ENCODE measurements at places on chromosomes 3 and 15. TPM values are rescaled to one million over a fixed set of nuclear protein-coding genes. Genes with fewer than 3 reads are reported as not detected.
A peak's percentile ranks its signal among the peaks of the same experiment; 100 is the strongest.

GRCh38 chr15:101541501-101542292, 52.2 kb upstream of the PCSK6 start:
- no peak overlapping the region for H3K4me3 ChIP-seq
- no peaks in the 10 kb centered on the region for H3K36me3 ChIP-seq
- H3K27me3 ChIP-seq, result no peaks in the 10 kb centered on the region
- H3K4me1 ChIP-seq, result no peaks in the 10 kb centered on the region
- DNase-seq, result peak; percentile 47
- H3K27ac ChIP-seq, result no peak overlapping the region

GRCh38 chr3:16993227-16993626, 108.5 kb downstream of the PLCL2 start:
- no peaks in the 10 kb centered on the region for H3K36me3 ChIP-seq
- no peak overlapping the region for H3K27ac ChIP-seq
- H3K4me1 ChIP-seq, result no peaks in the 10 kb centered on the region
- DNase-seq, result no peak
- no peak overlapping the region for H3K4me3 ChIP-seq

Gene ADAM10
- 64.6 TPM for total RNA-seq

GRCh38 chr15:70072479-70072878, 25.2 kb downstream of the TLE3 start:
- no peaks in the 10 kb centered on the region for H3K27me3 ChIP-seq
- H3K4me3 ChIP-seq, result no peak overlapping the region
- no peak overlapping the region for H3K27ac ChIP-seq
- H3K36me3 ChIP-seq, result peaks cover 41% of the 10 kb centered on the region
- no peak for DNase-seq

DNA sequence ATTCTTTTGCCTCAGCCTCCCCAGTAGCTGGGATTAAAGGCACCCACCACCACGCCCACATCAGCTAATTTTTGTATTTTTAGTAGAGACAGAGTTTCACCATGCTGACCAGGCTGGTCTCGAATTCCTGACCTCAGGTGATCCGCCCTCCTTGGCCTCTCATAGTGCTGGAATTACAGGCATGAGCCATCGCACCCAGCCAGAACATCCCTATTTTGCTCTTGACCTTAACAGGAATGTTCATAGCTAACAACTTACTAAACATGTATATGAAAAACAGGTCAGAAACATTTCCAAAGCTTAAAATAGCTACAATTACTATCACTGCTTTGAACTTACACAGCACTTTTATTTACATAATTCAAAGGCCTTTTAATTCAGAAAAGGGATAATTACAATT, 33.7 kb downstream of the UQCC5 start:
- H3K27me3 ChIP-seq, result no peaks in the 10 kb centered on the region
- H3K36me3 ChIP-seq, result no peaks in the 10 kb centered on the region
- peaks cover 10% of the 10 kb centered on the region for H3K4me1 ChIP-seq
- no peak overlapping the region for H3K4me3 ChIP-seq
- H3K27ac ChIP-seq, result peak overlapping the region; percentile 42

- no peaks in the 10 kb centered on the region for H3K4me1 ChIP-seq
- H3K27ac ChIP-seq, result no peak overlapping the region
- no peaks in the 10 kb centered on the region for H3K36me3 ChIP-seq
- H3K4me3 ChIP-seq, result no peak overlapping the region
- no peak for DNase-seq
Observed at GRCh38 chr15:88688394-88688933, 49.6 kb downstream of the ISG20 start.

GRCh38 chr3:156456771-156457224, 98.1 kb downstream of the SSR3 start:
- H3K4me3 ChIP-seq, result no peak overlapping the region
- H3K27ac ChIP-seq, result peak overlapping the region; percentile 31
- H3K36me3 ChIP-seq, result no peaks in the 10 kb centered on the region
- H3K27me3 ChIP-seq, result no peaks in the 10 kb centered on the region
- peaks cover 30% of the 10 kb centered on the region for H3K4me1 ChIP-seq

Gene GOLGA8M
- 0.71 TPM for total RNA-seq

Gene DMXL2
- 64.5 TPM for total RNA-seq

DNA sequence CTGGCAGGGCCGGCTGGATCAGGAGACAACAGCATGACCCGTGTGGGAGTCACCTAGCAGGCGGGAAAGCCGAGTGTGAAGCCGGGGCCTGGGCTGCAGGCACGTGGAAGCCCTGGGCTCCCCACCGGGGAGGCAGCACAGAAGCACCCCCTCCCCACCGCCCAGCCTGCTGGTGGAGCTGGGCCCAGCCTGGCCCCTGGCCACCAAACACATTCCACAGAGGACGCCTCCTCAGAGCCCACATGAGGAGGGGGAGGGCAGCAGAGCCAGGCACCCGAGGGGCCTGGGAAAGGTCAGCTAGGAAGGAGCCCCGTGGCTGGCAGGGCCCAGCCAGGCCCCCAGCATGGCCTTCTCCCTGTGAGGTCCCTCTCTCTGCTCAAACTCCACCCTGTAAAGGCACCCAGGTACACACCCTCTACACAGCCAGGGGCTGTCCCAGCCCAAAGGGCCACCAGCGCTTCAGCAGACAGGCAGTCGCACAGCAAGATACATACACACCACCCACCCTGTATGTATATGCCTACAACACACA, 4.5 kb downstream of the PLXNB1 start:
- peak overlapping the region; percentile 92 for H3K27ac ChIP-seq
- peaks cover 72% of the 10 kb centered on the region for H3K4me1 ChIP-seq
- H3K36me3 ChIP-seq, result peaks cover 21% of the 10 kb centered on the region
- DNase-seq, result peak; percentile 77
- H3K27me3 ChIP-seq, result no peaks in the 10 kb centered on the region

DNA sequence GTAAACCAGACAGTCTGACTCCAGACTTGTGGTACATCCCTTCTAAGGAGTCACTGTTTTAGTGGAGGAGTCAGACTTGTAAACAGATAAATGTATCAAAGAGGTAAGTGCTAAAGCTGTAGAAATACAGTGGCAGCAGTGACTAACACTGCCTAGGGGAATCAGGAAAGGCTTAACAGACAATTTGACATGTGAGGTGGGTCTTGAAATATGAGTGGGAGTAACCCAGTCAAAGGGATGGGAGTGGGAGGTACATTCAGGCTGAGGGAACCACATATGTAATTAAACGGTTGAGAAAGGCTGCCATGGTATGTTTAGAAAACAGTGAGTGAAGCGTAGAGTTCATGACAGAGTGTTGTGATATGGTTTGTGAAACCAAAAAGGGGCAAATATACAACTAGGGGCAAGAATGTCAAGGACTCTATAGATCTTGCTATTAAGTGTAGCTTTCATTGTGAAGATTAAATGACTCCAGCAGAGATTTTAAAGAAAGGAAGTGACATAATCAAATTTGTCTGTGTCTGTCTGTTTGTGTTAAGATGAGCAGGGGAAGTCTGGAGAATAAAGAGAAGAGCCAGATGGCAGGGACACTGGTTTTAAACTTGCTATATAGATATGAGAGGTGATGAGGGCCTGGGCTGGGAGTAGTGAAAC, 11.2 kb upstream of the ALCAM start:
- H3K4me3 ChIP-seq, result no peak overlapping the region
- peaks cover 10% of the 10 kb centered on the region for H3K27me3 ChIP-seq
- H3K27ac ChIP-seq, result no peak overlapping the region
- no peaks in the 10 kb centered on the region for H3K4me1 ChIP-seq

DNA sequence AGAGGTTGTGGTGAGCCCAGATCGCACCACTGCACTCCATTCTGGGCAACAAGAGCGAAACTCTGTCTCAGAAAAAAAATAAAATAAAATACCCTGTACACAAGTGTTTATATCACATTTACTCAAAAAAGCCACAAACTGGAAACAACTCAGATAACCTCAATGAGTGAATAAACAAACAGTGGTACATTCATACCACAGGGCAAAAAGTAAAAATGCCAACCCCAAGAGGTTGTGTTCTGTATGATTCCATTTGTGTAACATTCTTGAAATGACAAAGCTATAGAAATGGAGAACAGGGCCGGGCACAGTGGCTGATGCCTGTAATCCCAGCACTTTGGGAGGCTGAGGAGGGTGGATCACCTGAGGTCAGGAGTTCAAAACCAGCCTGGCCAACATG, 12.9 kb downstream of the EDC3 start:
- H3K27me3 ChIP-seq, result no peaks in the 10 kb centered on the region
- H3K27ac ChIP-seq, result no peak overlapping the region
- H3K4me1 ChIP-seq, result no peaks in the 10 kb centered on the region
- no peak for DNase-seq
- no peak overlapping the region for H3K4me3 ChIP-seq
- no peaks in the 10 kb centered on the region for H3K36me3 ChIP-seq

DNA sequence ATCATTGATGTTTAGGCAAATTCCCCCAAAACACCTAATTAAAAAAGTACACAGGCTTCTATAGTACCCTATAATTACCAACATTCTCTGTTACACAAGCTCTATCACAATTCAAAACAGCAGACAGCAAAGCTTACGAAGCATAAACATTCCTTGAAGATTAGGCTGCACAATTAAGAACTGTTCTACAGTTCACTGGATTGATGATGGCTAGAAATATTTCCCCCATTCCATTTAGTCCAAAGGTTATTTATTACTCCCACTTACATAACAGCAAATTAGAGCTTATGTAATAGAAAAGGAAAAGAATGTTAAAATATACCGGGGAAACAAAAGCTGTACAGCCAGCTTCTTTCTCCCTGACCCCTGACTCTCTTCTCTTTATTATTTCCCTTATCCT, 49.3 kb downstream of the UACA start:
- H3K27me3 ChIP-seq, result no peaks in the 10 kb centered on the region
- H3K4me1 ChIP-seq, result no peaks in the 10 kb centered on the region
- H3K36me3 ChIP-seq, result no peaks in the 10 kb centered on the region
- peak overlapping the region; percentile 61 for H3K27ac ChIP-seq
- no peak for DNase-seq

Gene TOPAZ1
- total RNA-seq, result not detected

DNA sequence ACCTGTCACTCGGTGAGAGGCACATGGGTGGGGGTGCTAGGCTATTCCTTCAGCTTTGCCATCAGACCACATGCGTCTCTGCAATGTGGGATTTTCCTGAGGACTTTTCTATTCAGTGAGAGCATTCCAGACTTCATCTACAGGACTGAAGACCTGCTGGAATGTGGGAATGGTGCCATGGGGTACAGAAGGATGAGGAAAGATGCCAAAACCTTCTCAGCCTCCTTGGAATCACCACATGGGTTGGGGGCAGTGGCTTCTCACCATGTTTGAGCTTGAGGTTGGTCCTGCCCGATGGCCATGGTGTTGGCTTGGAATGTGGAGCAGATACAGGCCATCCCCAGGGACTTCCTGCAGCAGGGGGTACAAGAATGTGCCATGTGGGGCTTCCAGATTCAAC, 80.9 kb upstream of the KLF13 start:
- no peak overlapping the region for H3K27ac ChIP-seq
- H3K4me3 ChIP-seq, result no peak overlapping the region
- no peaks in the 10 kb centered on the region for H3K27me3 ChIP-seq
- no peaks in the 10 kb centered on the region for H3K36me3 ChIP-seq
- H3K4me1 ChIP-seq, result peaks cover 7% of the 10 kb centered on the region

DNA sequence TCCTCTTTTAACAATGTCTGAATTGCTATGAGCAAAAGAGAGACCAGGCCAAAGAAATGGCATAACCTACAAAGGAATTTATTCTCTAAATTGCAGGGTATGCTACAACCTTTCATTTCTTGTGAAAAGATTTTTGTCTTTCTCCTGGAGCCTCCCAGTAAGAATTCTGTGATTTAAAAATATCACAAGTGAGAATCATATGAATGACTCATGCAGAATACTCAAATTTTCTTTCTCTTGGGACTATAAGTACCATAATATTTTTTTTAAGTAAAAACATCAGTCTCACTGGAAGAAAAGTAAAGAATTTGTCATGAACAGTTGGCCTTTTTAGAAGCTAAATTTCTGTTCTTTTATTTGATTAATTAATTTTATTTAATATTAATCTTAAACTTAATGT, 26.3 kb downstream of the SYNPR start:
- H3K27ac ChIP-seq, result no peak overlapping the region
- no peaks in the 10 kb centered on the region for H3K4me1 ChIP-seq

DNA sequence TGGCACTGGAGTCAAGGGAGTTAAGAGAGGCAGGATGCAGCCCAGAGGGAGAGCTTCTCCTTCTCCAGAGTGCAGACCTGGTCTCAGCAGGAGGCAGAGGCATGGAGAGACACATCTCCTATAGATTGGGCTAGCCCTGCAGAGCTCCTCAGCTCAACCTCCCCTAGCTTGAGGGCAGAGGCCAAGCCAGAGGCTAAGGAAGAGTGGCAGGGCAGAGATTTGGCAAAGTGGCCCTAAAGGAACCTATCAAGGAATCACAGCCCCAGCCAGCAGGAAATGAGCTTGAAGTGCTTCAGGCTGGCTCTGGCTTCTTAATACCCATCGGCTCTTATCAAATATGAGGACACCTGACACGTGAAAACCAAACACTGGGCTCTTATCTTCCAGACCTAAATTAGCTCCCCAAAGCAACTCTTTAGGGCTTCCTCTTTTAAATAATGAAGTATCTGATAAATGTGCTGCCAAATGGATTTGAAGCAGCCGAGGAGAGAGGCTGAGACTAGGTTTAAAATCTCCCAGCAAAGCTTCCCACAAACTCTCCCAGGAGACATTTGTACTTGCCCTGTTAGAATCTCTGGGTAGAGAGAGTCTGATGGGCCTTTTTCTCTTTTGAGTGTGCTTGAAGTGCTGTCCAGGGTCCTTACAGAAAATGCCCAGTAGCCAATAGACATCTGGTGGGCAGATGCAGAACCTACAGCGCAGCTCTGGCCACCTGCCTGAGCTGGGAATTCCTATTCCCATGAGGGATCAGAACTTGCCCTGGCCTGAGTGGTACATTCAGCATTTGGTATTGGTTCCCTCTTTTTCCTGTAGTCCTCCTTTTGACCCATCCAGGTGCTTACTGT, 271.4 kb downstream of the CLSTN2 start:
- no peak overlapping the region for H3K4me3 ChIP-seq
- H3K4me1 ChIP-seq, result no peaks in the 10 kb centered on the region
- H3K27ac ChIP-seq, result no peak overlapping the region
- H3K36me3 ChIP-seq, result no peaks in the 10 kb centered on the region

GRCh38 chr3:123021388-123021787, 6.2 kb downstream of the SEMA5B start:
- H3K4me3 ChIP-seq, result no peak overlapping the region
- no peaks in the 10 kb centered on the region for H3K36me3 ChIP-seq
- peaks cover 6% of the 10 kb centered on the region for H3K4me1 ChIP-seq

DNA sequence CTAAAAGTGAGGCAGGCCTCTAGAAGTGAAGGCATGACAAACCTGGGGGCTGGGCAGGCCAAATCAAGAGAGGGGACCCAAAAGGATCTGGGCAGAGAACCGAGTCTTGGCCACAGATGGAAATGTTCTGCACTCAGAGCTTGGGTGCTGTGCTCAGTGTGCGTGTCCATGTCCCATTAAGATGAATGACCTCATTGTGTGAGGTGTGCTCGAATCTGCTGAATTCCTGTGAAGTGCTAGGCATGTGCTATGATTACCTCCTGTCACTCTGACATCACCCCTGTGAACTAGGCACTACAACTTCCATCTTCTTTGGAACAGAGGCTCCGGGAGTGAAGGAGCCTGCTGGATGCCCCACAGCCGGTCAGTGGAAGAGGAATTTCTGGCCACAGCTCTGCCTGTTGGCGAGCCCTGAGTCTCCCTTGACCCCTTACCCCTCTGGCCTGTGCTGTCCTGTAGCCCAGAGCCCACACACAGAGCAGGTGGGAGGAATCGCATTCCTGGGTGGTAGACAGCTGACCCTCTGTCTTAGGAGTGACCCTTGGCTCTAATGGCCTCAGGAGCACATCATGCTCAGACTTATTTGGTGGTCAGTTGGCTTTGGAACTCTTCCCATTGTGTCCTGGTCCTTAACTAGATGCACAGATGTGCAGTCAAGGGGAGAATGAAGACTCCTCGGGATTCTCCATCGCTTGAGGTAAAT, 67.6 kb upstream of the CTDSPL start:
- no peaks in the 10 kb centered on the region for H3K27me3 ChIP-seq
- no peaks in the 10 kb centered on the region for H3K4me1 ChIP-seq
- no peak overlapping the region for H3K4me3 ChIP-seq
- no peak for DNase-seq
- H3K27ac ChIP-seq, result peak overlapping the region; percentile 58
